ENCODE measurements at places on chromosomes 2 and 18.

DNA sequence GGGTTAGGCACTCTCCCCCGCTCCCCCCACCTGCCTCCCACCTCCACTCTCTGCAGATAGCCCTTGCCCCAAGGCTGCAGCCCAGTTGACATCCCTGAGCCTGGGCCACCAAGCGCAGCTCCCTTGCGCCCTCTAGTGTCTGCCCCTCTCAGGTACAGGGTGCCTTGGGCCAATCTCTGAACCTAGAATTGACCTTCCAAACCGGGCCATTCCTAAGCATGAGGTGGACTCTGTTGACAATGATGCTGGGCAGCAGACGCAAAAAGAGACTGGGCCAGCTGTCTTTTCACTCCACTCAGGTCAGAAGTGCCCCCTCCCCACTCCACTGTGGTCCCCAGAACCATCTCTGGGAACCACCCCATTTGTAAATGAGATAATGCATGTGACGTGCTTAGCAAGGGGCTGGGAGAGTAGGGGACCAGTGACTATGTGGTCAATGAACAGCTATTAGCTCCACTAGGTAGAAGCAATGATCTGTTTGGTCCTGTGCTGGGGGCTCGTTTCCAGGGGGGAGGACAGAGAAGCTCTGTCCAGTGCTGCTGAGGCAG lies 43.3 kb upstream of the PLB1 start:
- DNase-seq = no peak

- DNase-seq = peak; percentile 73
Observed at GRCh38 chr2:137467246-137467862, 496.9 kb upstream of the HNMT start.

DNA sequence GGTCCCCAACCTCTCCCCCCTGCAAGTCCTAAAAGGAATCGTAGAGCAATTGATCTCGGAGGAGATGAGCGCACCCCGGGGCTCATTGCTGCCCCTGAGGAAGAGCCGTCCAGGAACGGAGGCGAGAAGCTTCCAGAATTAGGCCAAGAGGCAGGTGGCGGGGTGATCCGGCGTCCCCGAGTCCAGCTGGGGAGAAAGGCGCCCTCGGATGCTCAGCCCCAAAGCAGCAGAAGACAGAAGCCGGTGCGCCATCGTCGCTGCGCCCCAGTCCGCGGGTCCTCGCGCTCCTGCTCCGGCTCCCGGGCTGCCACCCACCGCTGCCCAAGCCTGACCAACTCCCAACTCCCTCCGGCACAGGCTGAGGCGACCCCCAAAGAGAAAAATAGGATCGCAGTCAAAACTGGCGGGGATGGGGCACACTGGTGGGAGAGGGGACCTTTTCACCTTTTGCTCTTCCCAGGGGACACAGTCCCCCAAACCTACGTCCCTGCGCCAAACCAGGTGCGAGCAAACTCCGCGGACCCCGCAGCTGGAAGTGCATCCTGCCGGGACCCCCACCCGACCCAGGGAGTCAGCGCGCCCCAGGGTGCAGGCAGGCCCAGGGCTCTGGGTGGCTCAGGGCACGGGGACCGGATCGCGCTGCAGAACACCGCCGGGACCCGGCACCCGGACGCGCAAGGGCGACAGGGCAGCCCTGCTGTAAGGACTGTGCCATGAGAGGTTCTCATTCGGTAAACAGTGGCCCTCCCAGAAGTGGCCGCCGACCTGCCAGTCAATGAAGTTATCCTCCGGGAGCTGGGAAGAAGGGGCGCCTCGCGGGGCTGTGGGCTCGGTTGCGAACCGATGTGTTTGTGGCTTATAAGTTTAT lies 8.4 kb upstream of the MEIS1 start:
- no peak for DNase-seq

- DNase-seq = peak; percentile 29
Observed at GRCh38 chr2:169528271-169528701, 18.8 kb downstream of the KLHL41 start.

GRCh38 chr2:65382323-65382722 lies 50.1 kb downstream of the SPRED2 start:
- DNase-seq = no peak

DNA sequence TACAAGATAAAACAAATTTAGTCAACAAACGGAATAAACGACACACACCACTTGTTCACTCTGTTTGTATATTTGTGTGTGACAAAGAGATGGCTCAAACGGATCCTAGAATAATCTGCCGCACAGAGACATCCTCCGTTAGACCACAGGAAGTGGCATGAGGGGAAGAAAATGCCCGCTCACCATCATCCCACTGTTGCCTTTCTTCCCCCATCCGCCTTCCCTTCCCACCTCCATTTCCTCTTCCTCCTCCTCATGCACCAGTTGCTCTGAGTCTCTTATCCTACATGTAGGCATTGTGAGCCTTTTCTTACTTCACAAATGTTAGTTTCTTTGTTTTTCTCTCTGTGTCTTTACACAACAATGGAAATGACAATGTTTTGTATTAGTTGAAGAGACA lies 228.5 kb upstream of the SMIM21 start:
- peak; percentile 18 for DNase-seq
